Right ventricle myocardium inferior (tissue), 1 donor: ENCODE measurements at places on chromosomes 6 and 20.

DNA sequence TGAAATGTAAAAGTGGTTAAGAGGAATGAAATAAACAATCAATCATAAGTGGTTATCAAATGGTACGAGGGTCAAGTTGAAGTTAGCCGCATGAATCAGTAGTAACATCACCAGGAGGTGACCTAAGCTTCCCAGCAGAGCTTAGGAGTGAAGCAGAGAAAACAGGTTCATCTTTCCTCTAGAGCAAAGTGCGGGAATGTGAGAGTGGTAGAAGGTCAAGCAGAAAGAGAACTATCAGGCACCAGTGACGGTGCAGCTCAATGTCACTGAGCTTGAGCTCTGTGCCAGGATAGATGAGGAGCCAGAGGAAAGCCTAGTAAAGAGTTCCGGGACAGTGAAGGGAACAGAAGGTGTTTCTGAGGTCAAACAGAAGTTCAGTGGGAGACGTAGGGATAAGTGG lies 20.8 kb upstream of the TNFAIP3 start:
- no peak for DNase-seq

GRCh38 chr6:105433723-105434122 lies 30.8 kb upstream of the PREP start:
- DNase-seq: no peak

DNA sequence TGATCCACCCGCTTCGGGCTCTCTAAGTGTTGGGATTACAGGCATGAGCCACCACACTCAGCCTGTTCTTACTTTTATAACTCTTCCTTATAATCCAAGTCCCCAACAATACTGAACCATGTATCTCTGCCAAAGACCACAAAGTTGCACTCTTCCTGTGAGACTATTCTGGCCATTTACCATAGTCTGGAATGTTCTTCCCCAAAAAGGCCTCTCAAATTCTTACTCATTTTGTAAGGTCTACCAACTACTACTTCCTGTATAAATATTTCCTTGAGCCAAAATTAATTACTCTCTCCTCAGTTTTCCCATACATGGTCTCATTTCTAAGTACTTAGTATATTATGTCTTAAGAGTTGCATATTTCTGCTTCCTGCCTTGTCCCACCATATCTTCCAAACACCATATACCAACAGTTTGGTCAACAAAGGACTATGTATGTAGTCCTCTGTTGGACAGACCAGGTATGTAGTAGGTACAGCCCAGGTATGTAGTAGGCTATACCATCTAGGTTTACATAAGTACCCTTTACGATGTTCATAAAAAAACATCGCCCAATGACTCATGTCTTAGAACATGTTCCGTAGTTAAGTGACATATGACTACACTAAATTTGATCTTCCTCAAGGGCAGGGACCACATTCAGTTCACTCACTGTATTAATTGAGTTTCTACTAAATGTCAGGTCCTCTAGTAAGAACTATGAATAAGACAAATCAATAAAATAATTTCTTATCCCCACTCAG lies 22.0 kb downstream of the RANBP9 start:
- no peak for DNase-seq

DNA sequence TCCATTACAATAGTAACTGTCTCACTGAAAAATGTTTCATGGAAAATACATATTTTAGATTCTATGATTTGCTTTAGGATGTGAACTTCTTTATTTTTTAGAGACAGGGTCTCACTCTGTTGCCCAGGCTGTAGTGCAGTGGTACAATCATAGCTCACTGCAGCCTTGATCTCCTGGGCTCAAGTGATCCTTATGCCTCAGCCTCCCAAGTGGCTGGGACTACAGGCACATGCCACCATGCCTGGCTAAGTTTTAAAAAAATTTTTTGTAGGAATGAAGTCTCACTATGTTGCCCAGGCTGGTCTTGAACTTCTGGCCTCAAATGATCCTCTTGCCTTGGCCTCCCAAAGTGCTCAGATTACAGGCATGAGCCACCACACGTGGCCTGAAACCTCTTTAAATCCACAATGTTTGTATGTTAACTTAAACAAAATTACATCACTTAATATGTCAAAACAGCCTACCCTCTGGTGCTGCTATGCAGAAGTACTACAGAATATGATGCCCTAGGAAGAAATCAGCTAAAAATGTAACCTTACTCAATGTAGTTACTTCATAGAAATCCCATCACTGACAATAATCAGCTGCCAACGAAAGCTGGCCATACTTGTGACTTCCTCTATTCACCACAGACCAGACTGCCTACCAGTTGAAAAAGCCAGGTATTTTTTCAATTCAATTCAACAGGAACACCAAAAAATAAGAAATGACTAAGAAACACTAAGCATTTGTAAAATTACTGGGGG lies 17.6 kb downstream of the EEF1A1 start:
- no peak for DNase-seq

DNA sequence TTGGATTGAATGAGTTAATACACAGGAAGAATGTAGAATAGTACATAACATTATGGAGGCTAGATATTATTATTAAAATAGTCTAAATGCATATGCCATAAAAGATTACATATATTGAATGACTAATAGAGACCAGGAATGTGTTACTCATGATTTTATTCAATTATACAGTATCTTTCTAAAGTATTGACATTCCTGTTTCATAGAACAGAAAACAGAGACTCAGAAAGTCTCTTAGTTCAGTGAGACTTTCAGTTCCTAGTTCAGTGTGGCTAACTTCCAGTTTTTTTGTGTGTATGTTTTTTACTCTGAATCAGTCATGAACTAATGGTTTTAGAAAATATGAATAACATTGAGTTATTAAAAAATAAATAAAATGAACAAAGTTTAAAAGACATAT lies 34.6 kb upstream of the TMEM244 start:
- no peak for DNase-seq

DNA sequence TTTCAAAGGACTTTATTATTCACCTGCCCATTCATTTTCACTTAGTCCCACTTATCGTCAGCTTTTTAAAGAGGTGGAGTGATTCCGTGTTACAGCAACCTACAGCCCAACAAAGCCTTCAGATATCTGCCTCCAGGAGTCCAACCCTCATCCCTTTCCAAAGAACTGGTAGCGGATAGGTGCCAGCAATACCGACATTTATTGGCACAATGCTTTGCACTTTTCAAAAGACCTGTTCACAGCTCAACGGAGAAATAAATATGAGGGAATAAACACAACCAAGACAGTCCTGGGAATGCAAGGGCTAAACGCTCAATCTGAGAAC lies 819 bp upstream of the MTRF1L start:
- no peak for DNase-seq

GRCh38 chr6:22026164-22026678 lies 270.6 kb downstream of the PRL start:
- no peak for DNase-seq

- peak; percentile 72 for DNase-seq
Measured at GRCh38 chr6:37283671-37284151, 25.8 kb upstream of the TMEM217 start.

DNA sequence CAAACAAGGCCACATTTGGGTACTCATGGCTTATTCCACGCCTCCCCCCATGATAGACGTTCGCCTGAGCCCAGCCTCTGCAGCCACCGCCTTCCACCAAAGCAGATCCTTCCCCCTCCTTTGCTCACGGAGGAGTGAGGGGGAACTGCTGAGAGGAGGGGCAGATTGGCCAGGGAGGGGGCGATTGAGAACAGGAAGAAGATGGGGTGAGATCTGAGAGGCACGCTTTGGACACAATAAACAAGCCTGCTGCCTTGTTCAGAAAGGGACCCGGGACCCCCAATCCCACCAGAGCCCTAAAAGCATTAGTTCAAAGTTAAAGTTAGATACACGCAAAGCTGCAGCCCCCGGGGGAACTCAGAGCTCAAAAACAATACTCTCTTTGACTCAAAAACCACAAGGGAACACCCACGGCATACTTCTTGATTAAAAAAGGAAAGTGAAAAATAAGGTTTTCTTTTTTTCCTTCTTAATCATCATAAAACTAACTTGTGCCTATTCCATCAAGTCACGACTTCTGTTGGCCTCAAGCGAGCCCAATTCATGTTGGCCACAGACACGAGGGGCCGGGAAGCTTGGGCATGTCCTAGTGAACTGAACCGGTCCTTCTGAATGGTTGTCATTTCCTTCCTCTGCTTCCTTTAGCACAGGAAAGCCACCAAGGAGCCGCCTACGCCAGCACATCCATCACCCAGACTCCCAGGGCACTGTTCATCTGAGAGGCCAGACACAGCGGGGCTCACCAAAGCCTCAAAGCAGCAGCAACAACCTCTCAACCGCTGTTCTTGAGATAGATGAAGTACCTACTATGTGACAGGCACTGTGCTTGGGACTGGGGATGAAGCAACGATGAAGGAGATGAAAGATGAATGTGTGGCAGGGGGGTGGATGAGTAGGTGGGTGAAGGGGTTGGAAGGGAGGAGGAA lies 44.7 kb downstream of the NFATC2 start:
- no peak for DNase-seq

GRCh38 chr6:122042380-122042779 lies 357.1 kb upstream of the HSF2 start:
- DNase-seq: no peak

DNA sequence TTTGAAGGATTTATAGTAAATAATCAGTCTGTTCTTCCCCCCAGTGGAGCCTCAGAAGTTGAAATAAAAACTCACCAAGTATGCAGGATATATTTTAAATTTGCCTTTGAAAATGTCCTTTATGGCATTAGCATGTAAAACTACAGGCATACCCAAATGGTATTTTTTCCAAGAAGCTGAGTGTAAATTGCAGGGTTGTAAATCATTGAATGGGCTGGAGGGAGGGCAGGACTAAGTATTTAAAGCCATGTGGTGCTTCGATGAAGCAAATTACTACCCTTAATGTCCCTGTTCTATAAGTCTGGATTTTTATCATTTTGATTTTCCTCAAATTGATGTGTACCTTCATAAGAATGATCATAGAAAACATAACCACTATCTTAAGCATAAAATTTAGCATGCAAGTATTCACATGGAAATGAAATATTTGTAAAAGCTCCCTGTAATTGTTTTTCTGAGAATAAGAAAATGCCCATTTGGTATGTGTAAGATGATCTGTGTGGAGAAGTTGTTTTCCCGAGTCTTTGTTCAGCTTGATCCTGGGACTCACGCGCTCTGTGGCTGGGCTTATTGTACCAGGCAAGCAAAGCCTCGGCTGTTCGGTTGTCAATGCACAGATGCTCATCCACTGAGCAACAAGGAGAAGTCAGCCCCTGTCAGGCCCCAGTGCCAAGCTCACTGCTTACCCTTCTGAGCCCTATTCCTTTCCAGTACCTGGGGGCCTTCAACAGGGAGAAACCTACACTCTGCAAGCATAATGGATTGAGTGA lies 66.7 kb downstream of the CD164 start:
- DNase-seq: no peak

DNA sequence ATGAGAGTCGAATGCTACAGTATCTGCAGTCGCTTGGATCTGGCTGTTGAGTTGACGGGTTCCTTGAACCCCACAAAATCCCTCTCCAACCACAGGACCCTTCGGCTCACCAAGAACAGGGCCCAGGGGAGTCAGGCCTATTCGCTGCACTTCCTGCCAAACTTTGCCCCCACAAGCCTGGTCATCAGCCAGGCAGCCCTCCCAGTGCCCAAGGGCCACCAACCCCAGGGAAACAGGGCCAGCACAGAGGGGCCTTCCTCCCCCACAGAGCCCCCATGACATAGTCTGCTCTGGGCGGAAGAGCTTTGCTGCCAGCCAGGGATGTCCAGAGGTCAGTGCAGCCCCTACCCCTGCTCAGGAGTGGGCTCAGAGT lies 34.5 kb upstream of the MRGBP start:
- DNase-seq: peak; percentile 30

DNA sequence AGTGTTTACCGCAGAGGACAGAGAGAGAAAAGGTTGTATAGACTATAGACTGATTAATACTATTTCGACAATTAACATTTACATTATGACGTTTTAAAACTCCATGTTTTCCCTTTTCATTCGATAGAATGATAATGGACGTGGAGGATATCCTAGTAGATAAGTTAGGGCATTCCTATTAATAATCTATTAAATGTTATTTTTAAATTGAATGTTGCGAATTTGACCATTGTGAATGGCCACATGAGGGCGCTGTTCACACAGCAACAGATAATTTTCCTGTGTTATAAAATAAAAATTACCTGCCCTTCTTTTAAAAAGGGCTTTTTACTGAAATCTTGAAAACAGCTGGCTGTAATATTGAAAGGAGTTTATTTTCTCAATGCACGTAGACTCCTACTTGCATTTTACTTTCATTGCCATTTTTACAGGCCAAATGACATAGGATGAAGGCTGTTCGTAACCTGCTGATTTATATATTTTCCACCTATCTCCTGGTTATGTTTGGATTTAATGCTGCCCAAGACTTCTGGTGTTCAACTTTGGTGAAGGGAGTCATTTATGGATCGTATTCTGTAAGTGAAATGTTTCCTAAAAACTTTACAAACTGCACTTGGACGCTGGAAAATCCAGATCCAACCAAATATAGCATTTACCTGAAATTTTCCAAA lies 3.3 kb downstream of the ADGRB3 start:
- DNase-seq: no peak

DNA sequence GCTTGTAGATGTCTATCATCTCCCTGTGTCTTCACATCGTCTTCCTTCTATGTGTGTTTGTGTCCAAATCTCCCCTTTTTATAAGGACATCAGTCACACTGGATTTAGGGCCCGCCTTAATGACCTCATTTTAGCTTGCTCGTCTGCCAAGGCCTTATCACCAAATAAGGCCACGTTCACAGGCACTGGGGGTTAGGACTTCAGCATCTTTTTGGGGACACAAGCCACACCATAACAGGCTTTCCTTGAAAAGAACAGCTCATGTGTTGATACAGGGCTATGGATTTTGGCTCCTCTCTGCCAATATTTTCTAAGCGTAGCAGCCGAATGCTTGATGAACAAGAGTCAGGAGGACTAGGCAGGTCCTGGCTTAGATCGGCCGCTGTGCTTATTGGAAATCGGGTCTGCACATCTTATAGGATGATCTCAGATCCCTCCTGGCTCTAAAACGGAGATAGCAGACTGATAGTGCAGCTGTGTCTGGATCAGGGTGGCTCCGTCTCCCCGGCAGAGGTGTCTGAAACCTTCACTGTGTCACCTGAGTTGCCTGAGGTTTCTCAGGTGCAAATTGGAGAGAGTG lies 16.2 kb upstream of the TMEM181 start:
- DNase-seq: no peak

- no peak for DNase-seq
Measured at GRCh38 chr20:43409577-43409913, 48.2 kb upstream of the SRSF6 start.

- no peak for DNase-seq
Measured at GRCh38 chr6:54267798-54268197, 40.4 kb upstream of the TINAG start.

DNA sequence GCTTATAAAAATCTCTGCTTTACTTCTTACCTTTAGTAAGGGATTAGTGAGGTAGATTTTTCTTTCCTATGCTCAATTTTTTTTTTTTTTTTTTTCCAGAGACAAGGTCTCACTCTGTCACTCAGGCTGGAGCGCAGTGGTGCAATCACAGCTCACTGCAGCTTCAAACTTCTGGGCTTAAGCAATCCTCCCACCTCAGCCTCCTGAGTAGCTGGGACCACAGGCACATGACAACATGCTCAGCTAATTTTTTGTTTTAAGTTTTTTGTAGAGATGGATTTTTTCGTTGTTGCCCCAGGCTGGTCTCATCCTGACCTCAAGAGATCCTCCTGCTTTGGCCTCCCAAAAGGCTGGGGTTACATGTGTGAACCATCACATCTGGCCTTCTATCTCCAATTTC lies 58.9 kb upstream of the RREB1 start:
- no peak for DNase-seq

- DNase-seq: no peak
Measured at GRCh38 chr6:26124781-26125685, 37.8 kb downstream of the HFE start.
